ENCODE measurements at places on chromosomes 5 and 9. TPM values are rescaled to one million over a fixed set of nuclear protein-coding genes. Genes with fewer than 3 reads are reported as not detected.

The SLC2A6 gene
- 3.8 TPM for total RNA-seq

The PARP8 gene
- total RNA-seq = 13.7 TPM

The NUTM2G gene
- total RNA-seq = not detected

The GRXCR2 gene
- total RNA-seq = not detected

The ATOSB gene
- 28.3 TPM for total RNA-seq

The ECM2 gene
- total RNA-seq = 1.7 TPM

The PCDHA12 gene
- total RNA-seq = 3.8 TPM

The RLN2 gene
- 0.34 TPM for total RNA-seq

The BARHL1 gene
- total RNA-seq = not detected

The MVB12B gene
- total RNA-seq = 2.0 TPM

The PCDHB4 gene
- under 0.01 TPM for total RNA-seq

The PHYHD1 gene
- total RNA-seq = 1.3 TPM

The SLC6A7 gene
- total RNA-seq = not detected

The TNFAIP8 gene
- total RNA-seq = 68.0 TPM

The RFESD gene
- 2.4 TPM for total RNA-seq

The EQTN gene
- total RNA-seq = 0.14 TPM

The KCNIP1 gene
- not detected for total RNA-seq

The DOK3 gene
- total RNA-seq = 0.68 TPM
